ENCODE measurements at places on chromosomes 3 and 15.

GRCh38 chr3:188001093-188001492 is 152.9 kb upstream of the LPP start:
- DNase-seq, result no peak

DNA sequence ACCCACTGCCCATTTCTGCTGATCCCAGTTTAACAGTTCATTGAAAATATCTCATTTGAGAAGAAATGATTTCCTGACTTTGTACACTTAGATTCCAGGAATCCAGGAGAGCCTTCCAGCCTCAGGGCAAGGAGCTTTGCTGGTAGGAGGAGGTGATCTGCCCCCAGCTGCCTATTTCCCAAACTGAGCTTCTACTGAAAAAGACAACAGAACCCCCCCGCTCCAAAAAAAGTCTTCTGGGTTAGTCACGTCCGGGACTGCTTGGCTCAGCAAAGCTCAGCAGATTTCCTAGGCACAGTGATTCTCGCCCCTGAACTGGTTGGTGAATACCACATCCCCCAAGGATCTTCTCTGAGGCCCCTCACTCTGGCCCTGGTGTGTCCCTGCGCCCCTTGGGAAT is 13.1 kb downstream of the SLC6A6 start:
- DNase-seq, result no peak

DNA sequence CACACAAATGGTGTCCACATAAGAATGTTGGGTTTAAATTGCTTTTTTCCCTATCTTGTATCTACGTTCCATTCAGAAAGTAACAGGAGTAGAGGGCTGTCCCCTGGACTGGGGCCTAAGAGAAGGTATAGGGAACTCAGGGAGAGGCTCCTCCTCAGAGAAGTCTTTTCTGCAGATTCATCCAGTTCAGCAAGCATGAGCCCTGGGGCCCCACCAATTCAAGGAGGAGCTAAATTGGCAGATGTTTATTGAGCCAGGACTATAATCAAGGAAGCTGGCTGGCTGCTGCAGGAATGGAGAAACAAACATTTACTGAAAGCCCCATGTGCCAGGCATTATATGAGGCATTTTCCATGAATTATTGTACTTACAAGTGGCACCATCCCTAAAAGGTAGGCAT is 22.1 kb upstream of the LARS2 start:
- DNase-seq, result no peak

GRCh38 chr3:138942861-138943623 is 3.9 kb downstream of the FOXL2 start:
- no peak for DNase-seq

DNA sequence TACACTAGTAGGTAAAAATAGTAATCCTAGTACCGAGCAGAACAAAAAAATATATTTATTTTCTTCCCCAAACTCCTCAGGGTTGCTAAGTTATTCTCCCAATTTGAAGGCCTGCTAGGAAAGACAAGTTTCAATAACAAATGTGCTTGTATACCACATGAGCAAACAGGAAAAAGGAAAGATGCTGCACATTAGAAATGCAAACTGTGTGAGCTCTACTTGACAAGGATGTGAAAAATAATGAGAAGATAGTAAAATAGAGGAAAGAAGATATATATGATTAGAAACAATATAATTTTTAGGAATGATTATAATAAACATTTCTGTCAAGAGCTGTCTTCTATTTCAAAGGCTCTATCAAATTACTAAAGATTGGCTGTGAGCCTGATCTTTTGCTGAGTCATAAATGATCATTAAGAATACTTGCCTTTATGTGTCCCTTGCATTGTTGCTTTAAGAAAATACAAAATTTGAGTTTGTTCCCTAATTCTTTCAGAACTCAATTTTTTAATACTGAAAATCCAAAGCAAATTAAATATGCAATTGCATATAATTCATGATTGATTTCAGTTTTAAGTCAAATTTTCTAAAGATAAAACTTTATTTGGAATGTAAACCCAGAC is 174.2 kb downstream of the NEK10 start:
- peak; percentile 8 for DNase-seq

DNA sequence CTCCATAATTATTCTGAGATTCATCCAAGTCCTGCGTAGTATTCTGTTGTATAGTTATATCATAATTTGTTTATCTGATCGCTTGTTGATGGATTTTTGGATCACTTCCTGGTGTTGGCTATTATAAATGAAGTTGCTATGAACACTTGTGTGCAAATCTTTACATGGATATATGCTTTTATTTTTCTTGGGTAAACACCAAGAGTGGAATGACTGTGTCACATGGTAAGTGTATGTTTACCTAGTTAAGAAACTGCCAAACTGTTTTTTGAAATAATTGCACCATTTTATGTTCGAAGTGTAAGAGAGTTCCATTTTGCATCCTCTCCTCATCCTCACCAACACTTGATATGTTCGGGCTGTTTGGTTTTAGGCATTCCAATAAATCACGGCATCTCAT is 360.4 kb upstream of the FRG2C start:
- no peak for DNase-seq

DNA sequence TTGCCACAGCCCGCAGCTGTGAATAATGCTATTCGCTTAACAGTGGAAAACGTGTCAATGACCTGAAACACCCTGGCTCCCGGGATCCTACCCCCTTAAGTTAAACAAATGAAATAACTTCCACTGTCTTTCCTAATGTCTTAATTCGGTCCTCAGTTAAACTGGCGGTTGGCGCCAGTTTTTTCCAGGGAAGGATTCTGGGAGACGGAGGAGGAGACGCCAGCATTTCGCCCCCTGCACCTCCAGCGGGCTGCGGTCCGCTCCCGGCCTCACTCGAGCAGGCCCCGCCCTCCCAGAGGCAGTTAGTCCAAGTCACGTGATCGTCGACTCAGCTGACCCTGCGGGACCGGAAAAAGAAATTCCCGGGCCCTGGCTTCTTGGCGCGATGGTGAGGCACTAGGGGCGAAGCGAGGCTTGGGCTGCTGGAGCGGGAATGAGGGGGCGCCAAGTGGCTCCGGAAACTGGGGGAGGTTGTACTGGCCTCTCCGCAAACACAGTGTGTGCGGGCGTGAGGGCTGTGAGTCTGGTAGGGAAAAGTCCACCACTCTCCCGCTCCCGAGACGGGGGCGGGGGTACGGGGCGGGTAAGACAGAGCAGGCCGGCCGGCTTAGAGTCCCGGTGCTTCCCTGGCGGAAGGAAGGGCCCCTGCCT is at the start of gene COMMD4:
TSS of gene COMMD4 (plus strand) at position 359 of the 651 bp plus-strand sequence. CDS start at position 386, 27 bp downstream.
- peak; percentile 93 for DNase-seq

GRCh38 chr15:38557921-38558320 is 6.7 kb downstream of the RASGRP1 start:
- no peak for DNase-seq

GRCh38 chr3:188200481-188200880 is 46.5 kb downstream of the LPP start:
- DNase-seq, result no peak

DNA sequence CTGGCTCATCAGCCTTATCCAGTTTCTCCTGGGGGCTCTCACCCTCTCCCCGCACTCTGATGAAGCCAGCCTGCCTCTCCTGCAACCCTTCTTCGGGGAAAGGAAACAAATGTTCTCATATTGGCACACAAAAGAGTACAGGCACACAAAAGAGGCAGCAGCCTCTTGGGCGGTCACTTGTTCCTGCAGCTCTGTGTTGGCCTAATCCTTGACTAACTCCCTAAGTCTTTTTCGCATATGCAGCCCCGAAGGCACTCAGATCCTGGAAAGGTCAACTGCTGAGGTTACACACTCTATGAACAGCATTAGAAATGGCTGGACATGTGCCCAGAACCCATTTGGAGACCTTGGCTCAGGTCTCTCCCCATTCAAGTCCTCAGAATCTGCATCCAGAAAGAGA is 7.4 kb upstream of the CAMP start:
- DNase-seq, result no peak

DNA sequence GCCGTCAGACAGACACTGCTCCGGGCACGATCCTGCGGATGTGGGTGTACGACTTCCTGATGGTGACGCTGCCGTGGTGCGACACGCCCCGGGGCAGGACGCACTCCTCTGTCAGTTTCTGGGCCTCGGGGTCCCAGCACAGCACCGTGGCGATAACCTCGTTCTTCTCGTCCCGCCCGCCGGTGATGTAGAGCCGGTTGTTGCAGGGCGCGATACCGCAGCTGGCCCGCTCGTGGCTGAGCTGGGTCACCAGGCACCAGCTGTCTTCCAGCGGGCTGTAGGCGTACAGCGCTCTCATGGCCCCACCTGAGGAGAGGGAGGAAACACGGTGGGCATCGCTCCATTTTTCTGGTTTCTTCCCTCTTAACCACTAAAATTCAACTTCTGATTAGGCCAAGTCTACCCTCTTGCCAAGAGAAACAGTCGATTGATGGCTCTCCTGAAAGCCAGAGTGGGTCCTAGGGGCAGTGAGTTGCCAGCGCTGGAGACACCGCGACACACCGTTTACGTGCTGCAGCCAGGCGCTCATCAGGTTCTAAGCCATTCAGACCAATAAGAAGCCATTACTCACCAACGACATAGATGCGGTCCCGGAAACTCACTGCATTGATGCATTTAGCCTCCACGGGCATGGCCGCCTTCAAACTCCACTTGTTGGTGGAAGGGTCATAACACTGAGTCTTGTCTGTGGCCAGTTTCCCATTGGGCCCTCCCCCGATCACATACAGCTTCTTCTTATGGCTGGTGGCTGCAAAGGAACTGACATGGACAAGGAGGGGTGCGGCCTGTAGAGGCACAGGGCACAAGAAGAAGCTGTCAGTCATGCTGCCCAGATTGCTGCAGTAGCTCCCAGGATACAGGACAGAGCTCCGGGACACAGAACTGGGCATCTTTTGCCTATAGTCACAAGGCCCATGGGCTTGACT is 63.3 kb downstream of the KLHL6 start:
- no peak for DNase-seq

GRCh38 chr3:39671116-39671515 is 138.3 kb upstream of the MYRIP start:
- no peak for DNase-seq

DNA sequence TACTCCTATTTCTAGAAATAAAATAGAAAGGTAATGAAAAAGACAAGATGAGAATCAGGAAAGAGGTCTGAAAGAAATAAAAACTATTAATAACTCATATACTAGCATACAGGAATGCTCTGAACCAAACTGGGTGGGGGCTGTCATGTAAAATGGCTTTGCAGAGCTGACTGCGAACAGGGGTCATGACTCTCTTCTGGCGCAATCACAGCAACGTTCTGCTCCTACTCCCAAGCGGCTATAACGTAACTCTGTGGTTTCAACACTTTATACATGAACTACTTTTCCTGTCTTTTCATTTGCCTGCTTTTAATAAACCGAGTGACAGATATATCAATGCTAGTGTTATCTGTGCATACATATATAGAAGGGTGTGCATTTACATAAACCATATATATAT is 116.7 kb downstream of the DLG1 start:
- DNase-seq, result no peak

DNA sequence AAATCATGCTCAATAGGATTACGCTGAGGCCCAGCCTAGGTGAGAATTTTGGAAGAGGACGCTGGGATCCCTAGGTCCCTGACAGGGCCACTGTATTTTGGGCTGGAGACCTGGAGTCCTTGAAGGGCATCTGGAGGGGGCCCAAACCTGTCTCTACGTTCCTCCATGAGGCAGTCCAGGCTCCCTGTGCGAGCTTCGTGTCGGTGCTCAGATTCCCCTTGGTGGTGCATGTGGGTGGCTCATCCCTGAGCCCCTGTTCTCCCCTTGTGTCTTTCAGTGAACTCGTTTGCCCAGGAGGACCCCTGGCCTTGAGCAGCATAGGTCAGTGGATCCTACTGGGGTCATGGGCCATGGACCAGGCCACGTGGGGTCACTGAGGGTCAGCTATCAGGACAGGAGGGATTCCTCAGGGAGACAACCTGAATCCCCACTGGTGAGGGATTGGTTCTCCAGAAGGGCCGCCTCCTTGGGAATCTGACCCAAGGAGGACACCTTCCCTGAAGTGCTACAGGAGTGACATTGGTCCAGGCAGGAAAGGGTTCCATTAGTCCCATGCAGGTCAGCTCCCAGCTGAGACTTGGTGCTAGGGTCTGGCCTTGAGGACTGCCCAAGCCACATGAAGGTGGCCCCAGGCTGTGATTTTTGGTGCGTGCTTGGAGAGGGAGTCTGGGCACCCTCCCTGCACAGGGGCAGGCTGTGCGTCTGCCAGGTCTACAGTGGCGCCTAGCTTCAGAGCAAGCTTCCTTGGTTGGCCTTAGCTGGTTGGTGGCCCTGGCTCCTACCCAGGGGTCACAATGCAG is 229.8 kb downstream of the SNRPN start:
- no peak for DNase-seq

DNA sequence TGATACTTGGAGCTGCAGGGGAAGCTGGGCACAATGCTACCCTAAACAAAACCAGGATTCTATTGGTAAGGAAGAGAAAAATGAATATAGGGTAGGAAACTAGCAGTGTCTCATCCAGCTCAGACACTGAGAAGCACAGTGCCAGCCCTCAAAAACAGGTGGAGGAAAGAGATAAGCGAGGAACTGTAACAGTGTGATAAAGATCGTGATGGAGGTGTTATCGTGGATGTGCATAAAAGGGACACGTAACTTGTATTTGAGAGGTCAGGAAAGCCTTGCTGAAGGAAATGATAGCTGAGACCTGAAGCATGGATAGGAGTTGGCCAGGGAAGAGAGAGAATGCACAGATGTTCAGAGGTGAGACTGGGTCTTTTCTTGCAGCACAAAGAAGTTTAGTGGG is 27.4 kb downstream of the MIX23 start:
- no peak for DNase-seq

- peak; percentile 40 for DNase-seq
These were observed 194.2 kb downstream of the UACA start for GRCh38 chr15:70569091-70569713.

DNA sequence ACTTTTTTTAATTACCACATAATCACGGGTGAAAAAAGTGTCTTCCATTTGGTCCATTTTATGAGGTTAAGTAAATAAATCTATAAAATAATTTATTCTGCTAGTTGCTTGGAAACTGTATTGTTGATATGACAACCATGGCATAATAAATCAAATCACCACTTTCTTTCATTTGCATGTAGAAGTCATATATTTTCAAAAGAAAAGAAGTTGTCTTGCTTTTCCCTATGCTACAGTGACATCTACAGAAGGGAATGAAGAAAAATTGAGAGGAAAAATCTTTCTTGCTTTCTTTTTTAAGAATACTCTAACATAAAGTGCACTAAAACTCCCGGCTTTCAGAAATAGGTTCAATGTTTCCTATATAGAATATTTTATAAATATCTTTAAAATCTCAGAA is 228.5 kb downstream of the ZBBX start:
- no peak for DNase-seq

GRCh38 chr15:65171428-65171827 is 13.7 kb downstream of the CLPX start:
- DNase-seq, result no peak

DNA sequence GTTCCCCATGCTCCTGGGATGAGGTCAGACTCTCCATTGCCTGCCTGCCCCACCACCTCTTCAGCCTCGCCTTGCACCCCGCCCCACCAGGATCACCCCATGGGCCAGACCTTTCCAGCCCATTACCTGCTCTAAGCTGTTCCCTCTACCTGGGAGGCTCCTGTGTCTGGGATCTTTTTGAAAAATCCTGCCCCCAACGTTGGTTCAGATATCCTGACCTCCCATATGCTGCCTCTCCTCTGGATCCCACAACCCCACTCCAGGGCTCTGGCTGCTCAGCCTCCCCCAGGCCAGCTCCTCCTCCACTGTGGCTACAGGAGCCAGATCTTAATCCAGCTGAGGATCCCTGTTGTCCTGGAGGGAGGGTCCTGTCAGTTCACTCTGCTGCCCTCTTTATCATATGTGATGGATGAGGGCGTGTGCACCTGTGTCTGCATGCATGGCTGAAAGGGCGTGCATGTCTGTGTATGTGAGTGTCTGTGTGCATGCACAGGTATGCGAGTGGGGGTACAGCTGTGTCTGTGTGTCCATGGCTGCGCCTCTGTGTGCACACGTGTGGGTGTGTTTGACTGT is 21.7 kb upstream of the ALAS1 start:
- DNase-seq, result no peak

GRCh38 chr3:63937661-63938651 is 25.8 kb upstream of the SCAANT1 start:
- no peak for DNase-seq
